ENCODE measurements at places on chromosomes 1 and 21. TPM values are rescaled to one million over a fixed set of nuclear protein-coding genes. Genes with fewer than 3 reads are reported as not detected.

AGPAT3 gene
- 120 TPM for total RNA-seq

RHEX gene
- total RNA-seq = 7.4 TPM

ARHGAP30 gene
- total RNA-seq = 49.5 TPM

HMCN1 gene
- 26.0 TPM for total RNA-seq

CCDC27 gene
- not detected for total RNA-seq

PLEKHM2 gene
- total RNA-seq = 79.2 TPM

ZFP69B gene
- total RNA-seq = 2.7 TPM

GRCh38 chr1:104195395-104195794, 445.7 kb downstream of the AMY1C start:
- no peak for DNase-seq

- peak; percentile 29 for DNase-seq
These were observed 95.0 kb downstream of the COL24A1 start for GRCh38 chr1:86061551-86061990.

DNA sequence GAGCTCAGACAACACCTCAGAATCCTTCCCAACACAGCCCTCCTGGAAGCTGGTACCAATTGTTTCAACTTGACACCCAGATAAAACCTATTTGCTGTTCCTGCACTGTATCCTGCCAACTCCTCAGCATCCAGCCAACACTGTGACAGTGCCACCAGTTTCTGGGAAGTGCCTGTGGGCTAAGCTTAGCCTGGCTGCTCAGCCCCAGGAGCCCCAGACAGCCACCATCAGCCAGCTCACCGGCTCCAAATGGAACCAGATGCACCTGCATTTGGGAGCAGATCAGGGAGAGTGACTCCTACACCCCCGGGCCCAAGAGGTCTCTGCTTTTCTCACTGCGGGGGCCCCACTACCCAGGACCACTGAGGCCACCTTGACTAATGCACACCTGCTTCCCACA, 24.9 kb downstream of the KCNN3 start:
- DNase-seq = no peak

GRCh38 chr1:1756661-1757421, 21.4 kb downstream of the NADK start:
- no peak for DNase-seq

- DNase-seq = no peak
These were observed 48.0 kb downstream of the URB2 start for GRCh38 chr1:229674042-229674441.

GRCh38 chr1:219472596-219472995, 140.3 kb downstream of the ZC3H11B start:
- DNase-seq = no peak

DNA sequence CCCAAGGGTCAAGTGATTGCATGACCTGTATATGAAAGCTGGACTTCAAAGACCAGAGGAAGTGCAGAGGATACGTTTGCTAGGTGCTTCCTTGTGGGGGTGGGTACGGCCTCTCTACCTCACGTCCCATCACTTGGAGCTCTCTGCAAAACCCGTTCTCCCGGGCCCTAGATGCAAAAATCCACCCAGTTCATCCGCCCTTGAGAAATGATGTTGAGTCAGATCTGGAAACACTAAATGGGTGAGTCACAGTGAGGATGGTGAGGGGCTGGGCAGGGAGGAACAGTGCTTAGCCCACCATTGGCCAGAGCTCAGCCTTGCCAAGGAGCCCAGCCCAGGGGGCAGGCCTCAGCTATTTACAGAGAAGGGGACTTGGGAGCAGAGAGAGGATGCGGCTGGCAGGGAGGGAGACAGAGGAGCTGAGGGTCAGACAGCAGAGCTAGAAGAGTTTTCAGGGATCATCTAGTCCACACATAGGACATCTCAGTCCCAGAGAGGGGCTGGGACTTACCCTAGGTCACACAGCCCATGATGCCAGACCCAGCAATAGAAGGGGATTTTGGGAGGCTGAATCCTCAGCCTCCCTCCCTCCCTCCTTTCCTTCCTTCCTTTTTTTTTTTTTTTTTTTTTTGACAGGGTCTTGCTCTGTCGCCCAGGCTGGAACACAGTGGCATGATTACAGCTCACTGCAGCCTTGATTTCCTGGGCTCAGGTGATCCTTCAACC, 14.6 kb downstream of the ARHGEF10L start:
- no peak for DNase-seq

DNA sequence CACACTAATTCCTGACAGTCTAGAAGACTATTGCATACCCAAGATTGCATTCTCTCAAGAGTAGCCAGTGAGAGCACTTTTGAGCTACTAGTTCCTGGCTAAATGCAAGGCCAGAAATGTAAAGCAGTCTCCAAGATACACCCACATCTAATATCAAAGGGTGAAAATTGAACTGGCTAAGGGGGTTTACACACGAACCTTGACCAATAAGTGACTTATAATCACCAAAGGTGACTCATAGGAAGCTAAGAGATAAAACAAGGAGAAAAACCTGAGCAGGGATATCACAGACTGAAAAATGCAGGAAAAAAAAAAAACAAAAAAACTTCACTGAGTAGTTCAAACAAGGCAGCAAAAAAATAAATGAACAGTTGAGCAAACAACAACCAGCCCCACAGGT, 172.2 kb upstream of the RRP15 start:
- no peak for DNase-seq

DNA sequence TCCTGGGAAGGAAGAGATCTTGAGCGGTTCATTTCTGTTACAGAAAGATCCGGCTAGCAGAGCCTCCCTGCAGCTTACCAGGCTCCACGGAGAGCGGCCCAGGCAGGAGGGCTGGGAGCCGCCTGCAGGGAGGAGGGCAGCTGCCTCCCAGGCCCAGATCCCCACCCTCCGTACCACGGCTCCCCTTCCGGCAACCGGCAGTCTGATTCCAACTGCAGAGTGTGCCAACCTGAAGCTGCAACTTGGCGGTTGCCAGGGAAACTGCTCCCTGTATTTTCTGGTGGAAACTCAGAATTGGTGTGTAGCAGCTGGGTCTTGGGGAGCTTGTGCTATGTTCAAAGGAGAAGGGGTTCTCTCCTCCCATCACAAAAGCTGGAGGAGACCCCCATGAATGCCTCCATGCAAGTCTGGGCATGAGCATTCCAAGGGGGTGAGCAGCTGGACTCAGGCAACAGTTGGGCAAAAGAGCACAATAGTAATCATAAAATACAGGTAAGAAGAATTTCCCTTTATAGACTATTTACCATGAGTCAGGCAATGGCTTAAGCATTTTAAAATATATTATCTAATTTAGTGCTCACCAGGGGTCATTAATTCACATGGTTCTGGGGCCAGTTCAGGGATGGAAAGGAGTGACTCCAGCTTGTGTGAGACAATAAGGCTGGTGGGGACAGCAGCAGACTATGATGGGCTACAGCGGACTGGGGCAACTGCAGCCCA, 46.1 kb upstream of the KAZN start:
- no peak for DNase-seq

GRCh38 chr1:223207293-223208066, 64.4 kb upstream of the TLR5 start:
- no peak for DNase-seq

DNA sequence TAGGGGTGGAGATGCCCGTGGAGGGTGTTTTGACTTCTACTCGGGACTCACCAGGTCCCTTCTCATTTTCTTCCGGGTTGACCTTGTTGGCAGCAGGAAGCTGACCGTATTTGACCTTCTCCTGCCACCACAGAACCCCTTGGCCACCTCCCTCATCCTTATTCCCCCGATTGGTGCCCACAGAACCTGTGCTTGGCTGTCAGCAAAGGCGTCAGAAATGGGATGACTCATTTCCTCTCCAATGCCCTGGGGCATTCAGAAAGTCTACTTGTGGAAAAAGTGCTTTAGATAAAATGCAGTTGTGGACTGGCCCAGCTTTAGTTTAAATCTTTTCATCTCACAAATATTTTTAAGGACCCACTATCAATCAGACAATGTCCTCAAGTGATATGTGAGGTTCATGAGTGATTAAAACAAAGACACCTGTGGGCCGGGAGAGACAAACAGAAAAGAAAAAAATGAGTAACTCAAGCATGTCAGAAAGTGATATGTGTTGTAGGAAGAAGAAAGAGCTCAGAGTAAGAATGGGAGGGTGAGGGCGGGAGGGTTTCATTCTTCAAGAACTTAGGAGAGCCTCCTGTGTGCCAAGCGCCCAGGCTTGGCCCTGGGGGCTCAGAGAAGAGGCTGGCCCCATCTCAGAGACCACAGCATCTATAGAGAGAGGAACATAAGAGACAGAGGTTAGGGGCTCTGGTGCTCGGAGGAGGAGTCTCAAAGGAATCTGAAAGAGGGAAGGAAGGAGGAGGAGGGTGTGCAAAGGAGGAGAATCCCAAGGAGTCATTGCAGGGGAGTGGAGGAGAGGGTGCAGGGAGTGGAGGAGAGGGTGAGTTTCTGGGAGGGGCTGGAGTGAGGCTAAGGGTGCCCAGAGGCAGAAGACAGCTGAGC, 221.6 kb upstream of the VAMP3 start:
- DNase-seq = peak; percentile 27

DNA sequence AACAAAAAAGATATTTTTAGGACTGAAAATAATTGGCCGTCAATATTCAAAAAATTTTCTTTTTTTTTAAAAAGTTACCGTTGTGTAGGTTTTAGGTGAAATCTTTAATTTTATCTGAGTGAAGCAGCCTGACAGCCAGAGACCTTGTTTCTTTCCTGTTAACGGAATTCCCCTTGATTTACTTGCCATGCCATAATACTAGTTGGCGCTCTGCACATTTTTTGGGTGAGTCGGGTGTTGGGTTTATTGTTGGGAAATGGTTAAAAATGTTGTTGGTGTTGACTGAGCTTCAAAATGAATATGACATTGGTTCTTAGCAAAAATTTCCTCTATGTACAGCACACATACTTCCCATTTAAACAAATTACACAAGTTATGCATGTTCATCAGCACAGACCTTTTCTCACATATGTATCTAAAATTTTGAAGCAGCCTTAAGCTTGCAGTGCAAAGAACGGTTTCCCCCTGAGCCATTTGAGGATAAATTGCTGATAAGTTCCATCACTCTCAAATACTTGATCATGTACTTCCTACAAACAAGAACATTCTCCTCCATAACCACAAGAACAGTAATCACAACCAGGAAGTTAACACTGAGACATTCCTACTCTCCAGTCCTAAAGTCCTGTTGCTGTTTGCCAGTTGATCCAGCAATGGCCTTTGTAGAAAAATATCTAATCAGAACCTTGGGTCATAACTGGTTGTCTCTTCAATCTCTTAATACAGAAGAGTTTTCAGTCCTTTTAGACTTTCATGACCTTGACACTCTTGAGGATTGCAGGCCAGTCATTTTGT, 34.2 kb downstream of the CAMTA1 start:
- no peak for DNase-seq

DNA sequence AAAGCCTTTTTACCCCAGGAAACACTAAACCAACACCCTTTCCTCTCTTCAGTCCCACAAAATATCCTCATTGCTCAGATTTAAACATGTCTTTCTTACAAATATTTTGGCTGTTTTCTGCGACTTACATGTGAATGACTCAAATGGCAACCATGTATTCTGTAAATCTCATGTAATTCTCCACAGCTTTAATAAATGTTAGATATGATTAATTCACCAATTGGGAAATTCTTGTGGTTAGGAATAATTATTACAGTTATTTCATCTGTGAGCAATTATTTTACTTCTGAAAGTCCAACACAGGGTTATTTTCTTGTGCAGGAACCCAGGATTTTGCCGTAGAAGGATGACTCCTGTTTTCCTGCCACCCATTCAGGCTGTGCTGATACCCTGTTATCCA, 431.5 kb downstream of the LMO4 start:
- no peak for DNase-seq

DNA sequence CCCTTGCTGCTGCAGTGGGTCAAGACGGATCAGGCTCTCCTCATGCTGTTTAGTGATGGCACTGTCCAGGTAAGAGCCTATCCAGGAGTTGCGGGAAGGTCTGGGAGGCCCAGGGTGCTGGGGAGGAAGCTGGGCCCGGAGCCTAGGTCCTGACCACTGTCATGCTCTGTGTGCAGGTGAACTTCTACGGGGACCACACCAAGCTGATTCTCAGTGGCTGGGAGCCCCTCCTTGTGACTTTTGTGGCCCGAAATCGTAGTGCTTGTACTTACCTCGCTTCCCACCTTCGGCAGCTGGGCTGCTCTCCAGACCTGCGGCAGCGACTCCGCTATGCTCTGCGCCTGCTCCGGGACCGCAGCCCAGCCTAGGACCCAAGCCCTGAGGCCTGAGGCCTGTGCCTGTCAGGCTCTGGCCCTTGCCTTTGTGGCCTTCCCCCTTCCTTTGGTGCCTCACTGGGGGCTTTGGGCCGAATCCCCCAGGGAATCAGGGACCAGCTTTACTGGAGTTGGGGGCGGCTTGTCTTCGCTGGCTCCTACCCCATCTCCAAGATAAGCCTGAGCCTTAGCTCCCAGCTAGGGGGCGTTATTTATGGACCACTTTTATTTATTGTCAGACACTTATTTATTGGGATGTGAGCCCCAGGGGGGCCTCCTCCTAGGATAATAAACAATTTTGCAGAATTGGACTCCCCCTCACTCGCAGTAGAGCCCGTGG, 1.7 kb downstream of the DYNLT4 start:
- no peak for DNase-seq

- no peak for DNase-seq
These were observed 336.4 kb downstream of the PAPPA2 start for GRCh38 chr1:176799327-176799726.

DNA sequence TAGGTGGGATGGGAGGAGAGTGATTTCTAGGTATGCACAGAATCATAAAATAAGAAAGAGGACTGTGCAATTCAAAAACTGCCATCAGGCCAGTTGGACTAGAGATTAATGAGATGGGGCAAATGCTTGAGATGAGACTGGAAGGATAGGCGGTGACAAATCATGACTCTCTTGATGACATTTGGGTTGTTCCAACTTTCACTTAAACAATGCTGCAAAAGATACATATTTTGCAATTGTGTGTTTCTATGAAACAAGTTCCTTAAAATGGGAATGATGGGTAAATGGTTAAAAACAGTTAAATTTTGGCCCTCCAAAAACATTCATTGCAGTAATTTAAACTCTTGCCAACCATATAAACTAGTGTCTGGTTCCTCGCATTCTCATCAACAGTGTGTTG, 55.2 kb downstream of the RNASEL start:
- no peak for DNase-seq

GRCh38 chr1:205669341-205670149, 10.8 kb downstream of the SLC45A3 start:
- no peak for DNase-seq

- peak; percentile 65 for DNase-seq
These were observed 477.1 kb upstream of the NR5A2 start for GRCh38 chr1:199550199-199551065.

Measured in lung (tissue), 17 donors.